ENCODE measurements at places on chromosomes 12 and 14.
A peak's percentile ranks its signal among the peaks of the same experiment; 100 is the strongest.

- DNase-seq, result no peak
Measured at GRCh38 chr12:68750506-68750905, 4.5 kb downstream of the SLC35E3 start.

DNA sequence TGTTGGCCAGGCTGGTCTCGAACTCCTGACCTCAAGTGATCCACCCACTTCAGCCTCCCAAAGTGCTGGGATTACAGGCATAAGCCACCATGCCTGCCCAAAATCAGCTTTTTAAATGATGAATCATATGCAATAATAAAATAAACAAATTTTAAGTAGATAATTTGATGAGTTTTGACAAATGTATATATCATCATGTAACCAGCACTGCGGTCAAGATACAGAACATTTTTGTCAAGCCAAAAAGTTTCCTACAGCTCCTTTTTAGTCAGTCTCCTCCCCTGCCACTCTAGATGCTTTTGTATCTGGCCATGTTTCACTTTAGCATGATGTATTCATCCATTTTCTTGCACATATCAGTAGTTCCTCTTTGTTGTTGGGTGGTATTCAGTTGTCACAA, 17.2 kb downstream of the FRMD6 start:
- no peak for DNase-seq

GRCh38 chr14:87043667-87044200, 949.2 kb downstream of the GALC start:
- DNase-seq, result no peak

GRCh38 chr14:58200480-58200841, 512 bp downstream of the ACTR10 start:
- DNase-seq, result no peak

DNA sequence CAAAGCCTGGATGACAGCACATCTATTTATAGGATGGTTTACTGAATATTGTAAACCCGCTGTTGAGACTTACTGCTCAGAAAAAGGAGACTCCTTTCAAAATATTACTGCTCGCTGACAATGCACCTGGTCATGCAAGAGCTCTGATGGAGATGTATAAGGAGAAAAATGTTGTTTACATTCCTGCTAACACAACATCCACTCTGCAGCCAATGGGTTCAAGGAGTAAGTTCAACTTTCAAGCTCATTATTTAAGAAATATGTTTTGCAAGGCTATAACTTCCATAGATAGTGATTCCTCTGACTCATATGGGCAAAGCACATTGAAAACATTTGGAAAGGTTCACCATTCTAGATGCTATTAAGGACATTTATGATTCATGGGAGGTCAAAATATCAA, 201.7 kb downstream of the SNAPC1 start:
- DNase-seq, result no peak

- no peak for DNase-seq
Measured at GRCh38 chr14:101230161-101230850, 326.8 kb upstream of the RTL1 start.

DNA sequence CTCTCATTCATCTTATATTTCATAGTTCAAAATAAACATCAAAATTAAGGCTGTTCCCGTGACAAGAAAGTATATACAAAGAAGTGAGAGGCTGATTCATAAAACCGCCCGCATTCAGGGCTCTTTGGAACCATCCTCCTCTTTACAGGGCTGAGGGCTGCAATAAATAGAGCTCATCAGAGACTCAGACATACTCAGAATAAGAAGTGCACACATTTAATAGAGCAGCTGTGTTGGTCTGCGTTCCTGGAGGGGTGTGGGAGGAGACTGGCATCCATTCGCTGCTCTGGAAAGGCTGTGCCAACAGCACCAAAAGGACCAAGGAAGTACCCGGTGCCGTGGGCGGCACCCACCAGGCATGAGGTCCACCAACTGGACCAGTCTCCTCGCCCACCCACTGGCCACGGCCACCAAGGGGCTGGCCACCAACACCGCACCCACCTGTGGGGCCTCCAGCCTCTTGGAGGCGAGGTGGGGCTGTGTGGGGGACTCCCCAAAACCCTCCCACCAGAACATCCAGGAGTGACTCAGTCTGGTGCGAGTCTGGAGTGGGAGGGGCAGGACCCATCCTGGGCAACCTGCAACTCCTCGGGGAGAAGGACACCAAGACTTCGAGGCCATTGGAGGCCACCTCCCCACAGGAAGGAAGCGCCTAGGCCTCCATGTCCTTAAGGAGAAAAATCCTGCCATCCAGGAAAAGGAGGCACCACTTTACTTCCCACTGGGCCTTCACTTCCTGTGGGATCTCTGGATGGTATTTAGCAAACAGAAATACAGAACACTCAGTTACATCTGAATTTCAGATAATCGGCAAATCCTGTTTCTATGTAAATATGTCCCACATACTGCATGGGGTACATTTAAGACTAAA, 32.7 kb downstream of the VCPKMT start:
- peak; percentile 75 for DNase-seq

GRCh38 chr14:58808828-58809227, 171.1 kb downstream of the DACT1 start:
- DNase-seq, result no peak

- DNase-seq, result no peak
Measured at GRCh38 chr12:30792648-30793499, 38.1 kb upstream of the CAPRIN2 start.

- no peak for DNase-seq
Measured at GRCh38 chr12:30617346-30618016, 78.2 kb downstream of the IPO8 start.

GRCh38 chr14:73764406-73765280, 50.5 kb upstream of the PNMA1 start:
- DNase-seq, result no peak

DNA sequence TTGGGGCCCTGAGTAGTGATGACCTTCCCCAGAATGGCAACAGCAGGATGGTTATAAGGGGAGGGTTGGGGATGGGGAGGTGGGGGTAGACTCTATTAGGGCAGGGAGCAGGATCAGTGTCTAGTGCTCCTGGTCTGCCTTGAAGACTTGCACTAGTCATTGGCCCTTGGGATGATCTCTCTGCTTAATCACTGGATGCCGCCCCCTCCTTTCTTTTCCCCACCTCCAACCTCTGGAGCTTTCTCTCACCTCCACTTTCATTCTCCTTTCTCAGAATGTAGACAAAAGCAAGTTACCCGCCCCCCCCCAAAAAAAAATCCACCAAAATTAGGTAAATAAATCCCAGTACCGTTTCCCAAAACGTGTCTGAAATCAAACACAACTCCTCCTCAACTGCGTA, 2.8 kb upstream of the KCNK10 start:
- no peak for DNase-seq

DNA sequence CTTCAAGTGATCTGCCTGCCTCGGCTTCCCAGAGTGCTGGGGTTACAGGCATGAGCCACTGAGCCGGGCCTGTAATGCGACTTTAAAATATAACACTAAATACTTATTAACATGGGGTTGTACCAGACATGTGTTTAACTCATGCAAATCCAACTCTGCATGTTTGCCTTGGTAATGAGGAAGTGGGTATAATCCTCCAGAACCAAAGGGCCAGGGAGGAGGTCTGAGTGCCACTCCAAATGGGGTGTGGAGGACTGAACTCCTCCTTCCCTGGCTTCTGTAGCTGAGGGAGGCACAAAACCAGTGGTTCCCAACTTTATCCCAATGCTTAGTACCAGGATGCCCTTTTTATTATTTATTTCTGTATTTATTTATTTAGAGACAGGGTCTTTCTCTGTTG, 61.6 kb upstream of the MED13L start:
- no peak for DNase-seq

GRCh38 chr12:32902287-32902997, 5.9 kb upstream of the PKP2 start:
- no peak for DNase-seq

DNA sequence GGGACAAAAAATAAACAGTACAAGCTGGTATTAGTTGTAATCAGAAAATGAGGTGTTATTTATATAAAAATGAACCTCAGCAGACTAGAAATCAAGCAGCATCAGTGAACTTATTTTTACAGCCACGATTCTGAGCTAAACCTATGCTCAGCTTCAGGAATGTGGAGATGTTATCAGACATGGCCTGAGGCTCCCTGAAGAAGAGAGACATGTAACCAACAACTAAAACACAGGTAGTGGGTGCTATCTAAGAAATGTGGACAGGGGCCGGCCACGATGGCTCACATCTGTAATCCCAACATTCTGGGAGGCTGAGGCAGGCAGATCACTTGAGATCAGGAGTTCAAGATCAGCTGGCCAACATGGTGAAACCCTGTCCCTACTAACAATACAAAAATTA, 534.3 kb downstream of the VRK1 start:
- DNase-seq, result no peak

DNA sequence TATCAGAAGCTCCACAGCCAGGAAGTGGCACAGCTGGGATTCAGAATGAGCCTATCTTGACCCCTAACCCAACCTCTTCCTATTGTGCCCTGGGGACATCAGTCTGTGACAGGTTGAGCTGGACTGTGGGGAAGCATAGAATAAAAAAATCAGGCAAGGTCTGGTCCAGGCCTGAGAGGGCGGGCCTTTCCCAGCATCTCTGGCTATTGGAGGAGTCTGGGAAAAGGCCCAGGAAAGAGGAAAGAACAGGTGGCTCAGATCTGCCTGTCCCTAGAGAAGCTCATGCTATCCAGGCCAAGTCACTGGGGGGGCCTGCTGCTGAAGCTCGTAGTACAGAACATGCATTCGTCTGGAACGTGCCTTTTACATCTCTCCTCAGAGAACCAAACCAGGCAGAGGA, 100.5 kb downstream of the PPM1H start:
- no peak for DNase-seq

DNA sequence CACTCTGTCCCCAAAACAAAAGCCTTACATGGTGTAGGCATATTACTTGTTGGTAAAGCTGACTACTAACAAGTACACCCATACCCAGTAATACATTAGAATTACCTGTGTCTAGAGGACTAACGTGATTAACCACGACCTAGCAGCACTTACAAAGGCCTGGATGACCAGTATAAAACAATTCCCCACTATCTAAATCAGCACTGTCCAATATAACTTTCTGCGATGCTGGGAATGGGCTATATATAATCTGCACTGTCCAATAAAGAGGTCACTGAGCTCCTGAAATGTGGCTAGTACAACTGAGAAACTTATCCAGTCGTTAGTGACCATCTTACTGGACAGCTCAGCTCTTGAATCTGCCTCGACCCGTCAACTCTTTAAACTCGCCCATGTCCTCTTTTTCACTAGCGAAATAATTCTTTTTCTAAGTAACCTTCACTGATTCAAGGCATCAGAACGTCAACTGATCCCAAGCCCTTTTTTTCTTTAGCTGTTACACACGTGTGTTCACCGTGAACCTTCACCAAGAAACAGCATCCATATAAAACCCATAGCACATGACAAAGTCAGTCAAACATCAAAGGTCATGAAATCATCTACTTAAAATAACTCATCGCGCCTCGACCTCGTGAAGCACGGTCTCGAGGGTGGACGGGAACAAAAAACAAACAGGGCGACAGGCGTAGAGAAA, 905 bp upstream of the CIPC start:
- peak; percentile 50 for DNase-seq

- DNase-seq, result peak; percentile 75
Measured at GRCh38 chr14:52706286-52706685, 714 bp upstream of the PSMC6 start.

DNA sequence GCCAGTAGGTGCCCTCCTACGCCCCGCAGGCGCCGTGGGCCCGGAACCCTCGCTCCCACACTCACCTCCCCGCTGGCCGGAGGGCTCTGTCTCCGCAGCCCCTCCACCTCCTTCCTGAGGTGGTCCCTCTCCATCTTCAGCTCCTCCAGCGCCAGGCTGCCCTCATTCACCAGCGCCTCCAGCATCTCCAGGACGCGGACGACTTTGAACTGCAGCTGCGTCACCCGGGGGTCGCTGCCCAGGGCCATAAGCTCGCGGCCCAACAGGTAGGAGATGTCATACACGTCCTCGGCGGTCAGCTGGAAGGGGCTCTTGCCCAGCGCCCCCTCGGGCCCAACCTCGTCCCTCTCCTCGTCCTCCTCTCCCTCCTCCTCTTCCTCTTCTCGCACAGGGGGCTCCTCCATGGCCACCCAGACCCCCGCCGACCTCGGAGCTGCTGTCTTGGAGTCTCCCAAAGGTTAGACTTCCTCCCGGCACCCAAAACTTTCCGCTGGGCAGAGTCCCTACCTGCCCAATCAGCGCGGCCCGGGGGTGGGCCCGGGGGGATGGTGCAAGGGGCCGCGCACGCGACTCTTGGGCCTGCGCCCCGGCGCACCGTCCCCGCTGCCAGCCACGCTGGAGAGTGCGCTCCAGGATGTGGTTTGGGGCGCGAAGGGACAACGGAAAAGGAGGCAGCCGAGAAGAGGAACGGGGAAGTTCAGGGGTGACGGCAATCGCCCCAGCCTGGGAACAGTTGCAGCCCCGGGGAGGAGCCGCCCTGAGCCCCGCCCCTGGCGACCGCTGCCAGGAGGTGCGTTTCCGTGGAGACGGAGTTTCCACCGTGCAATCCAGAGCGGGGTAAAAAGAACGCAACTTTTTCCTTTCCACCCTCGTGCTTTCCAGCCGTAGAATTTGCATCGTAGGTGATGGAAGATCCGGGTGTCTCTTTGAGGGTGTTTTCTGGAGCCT, at the start of gene RILPL2:
RILPL2 (minus strand) TSS at position 668 of the 948 bp plus-strand sequence; CDS start at position 404, 264 bp downstream.
- peak; percentile 86 for DNase-seq

Measured in CD4-positive, alpha-beta T cell treated with Interleukin-4 for 4 hours (primary cell).